Cardiac fibroblast (primary cell): ENCODE measurements at places on chromosomes 2 and 18.
A peak's percentile ranks its signal among the peaks of the same experiment; 100 is the strongest.

GRCh38 chr18:3177902-3178687 is 41.7 kb downstream of the MYOM1 start:
- no peak for DNase-seq

DNA sequence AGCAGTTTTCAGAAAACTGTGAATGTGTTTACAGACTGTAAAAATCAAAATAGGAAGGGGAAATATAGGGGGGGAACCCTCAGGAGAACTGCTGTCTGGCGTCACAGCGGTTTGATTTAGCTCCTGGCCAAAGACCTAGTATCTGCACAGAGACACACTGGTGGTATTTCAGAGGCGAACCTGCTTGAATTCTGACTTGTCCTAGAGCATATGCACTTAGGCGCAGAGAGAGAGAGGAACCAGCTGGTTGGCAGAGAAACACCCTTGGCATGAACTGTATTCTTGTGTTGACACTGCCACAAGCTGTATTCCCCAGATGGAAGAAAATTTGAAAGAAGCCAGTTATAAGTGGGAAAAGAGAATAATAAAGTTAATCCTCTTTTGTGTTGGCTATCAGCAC is 506.5 kb upstream of the NRP2 start:
- DNase-seq, result no peak

DNA sequence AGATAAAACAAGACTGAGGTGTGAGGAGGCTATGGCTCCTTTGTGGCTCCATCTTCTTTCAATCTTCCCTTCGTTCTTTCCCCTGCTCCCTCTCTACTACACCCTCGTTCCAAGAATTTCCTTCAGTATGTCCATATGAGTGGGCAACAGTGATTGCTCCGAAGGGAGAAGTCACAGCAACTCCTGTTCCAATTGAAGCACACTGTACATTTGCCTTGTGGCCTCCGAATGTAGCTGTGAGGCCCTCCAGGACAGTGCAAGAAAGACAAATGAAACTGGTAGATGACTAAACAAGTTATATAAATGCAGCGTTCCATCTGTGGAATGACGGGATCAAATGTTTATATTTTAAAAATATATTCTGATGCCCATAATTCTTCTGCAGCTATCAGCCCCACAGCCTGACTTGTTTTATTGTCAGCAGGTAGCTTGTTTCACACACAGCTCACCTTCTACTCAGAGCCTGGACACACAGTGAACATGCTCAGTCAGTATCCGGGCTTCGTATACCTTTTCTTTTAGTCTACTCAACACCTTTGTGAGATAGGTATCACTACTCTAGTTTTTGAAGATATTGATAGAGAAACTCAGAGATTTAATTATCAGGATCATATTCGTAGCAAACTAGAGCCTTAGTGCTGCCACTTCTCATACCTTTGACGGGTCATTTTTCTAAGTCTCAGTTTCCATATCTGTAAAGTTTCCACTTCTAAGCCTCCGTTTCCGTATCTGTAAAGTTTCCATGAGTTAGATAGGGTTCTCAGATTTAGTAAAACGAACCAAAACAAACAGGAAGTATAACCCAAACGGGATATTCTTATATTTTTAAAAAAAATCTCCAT is 216.7 kb upstream of the STON1 start:
- no peak for DNase-seq

GRCh38 chr2:216694082-216694825 is 1.1 kb downstream of the IGFBP5 start:
- DNase-seq, result peak; percentile 20

DNA sequence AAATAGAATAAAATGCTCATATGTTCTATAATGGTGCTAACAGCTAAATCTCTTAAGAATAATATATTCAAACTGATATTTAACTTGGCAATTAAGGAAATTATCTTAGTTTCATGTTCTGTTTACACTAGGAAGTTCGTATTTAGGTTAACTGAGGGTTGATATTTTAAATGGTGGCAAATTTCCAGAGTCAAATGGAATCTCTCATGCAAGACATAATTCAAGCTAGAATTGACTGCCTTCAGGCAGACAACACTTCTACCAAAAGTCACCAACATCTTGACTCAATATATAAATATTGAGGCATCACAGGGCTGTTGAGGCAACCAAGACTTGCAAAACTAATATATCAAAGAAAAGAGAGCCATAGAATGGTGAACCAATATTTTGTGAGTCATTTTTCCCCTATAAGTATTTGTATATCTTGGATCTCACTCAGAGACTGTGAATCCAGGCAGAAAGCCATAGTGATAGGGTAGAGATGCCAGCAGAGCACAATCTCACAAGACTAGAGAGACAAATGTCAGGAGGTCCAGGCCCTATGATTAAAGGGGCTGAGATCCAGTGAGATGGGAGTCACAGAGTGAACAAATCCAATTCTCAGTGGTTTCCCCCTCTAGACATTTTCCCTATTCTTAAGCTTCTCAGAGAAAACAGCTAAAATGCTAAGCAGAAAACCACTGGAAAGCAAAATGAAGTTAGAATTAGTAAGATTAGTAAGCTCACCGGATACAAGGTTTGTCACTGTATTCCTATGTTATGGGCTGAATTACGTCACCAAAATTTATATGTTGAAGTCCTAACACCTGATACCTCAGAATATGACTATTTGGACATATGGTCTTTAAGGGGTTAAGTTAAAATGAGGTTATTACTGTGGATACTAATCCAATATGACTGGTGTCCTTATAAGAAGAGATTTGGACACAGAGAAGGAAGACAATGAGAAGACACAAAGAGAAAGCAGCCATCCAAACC is 358.2 kb upstream of the UBE2E3 start:
- DNase-seq, result peak; percentile 21

GRCh38 chr2:232927793-232928550 is 57.9 kb downstream of the SNORC start:
- no peak for DNase-seq

GRCh38 chr2:174621323-174621722 is 23.7 kb upstream of the WIPF1 start:
- DNase-seq, result no peak

DNA sequence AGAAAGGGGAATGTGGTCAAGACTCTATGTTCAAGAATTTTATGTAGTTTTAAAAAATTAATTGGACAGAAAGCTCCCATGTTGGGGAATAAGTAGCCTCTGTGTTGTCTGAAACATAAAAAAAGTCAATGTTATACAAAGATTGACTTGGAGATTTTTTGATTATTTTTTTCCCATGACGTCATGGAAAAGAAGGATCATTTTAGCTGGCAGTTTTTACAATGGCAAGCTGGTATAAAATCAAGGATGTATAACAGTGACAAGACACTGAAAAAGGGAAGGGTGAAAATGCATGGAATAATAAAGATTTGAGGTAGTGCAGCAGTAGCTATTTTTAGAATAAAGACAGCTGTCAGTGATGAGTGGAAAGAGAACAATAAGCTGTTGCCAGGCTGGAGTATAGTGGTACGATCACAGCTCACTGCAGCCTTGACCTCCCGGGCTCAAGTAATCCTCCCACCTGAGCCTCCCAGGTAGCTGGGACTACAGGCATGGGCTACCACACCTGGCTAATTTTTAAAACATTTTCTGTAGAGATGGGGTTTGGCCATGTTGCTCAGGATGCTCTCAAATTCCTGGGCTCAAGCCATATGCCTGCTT is 9.2 kb downstream of the SLC39A10 start:
- no peak for DNase-seq

- DNase-seq, result peak; percentile 50
Measured at GRCh38 chr2:134117676-134118075, 136.2 kb upstream of the MGAT5 start.

DNA sequence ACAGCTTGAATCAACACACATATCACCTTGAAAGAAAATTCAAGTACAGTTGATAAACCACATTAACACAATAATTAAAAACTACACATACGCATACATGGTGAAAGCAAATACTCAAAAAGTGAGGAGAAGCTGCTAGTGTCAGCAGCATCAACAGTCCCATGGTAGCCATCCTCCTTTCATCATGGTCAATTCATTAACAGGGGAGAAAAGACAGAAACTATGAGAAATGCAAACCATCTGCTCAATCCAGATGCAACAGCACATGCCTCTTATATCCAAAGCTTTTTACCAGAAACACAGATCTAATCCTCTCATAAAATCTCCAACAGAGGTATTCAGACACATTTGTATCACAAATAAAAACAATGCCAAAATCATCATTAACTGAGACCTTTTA is 81.9 kb upstream of the CHRNA1 start:
- no peak for DNase-seq

DNA sequence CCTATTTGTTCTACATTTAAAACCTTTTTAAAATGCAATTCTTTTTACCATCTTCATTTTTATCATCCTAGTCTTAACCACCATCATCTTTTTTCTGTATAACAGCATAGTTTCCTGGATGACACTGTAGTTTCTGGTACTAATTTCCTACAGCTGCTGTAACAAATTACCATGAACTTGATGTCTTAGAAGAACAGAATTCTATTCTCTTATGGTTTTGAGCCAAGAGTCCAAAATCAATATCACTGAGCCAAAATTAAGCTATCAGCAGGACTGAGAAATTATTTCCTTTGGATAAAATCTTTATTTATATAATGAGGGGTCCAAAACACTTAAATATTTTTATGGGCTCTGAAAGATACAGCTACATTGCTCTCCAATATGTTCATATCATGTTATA is 539.3 kb downstream of the METTL4 start:
- no peak for DNase-seq

DNA sequence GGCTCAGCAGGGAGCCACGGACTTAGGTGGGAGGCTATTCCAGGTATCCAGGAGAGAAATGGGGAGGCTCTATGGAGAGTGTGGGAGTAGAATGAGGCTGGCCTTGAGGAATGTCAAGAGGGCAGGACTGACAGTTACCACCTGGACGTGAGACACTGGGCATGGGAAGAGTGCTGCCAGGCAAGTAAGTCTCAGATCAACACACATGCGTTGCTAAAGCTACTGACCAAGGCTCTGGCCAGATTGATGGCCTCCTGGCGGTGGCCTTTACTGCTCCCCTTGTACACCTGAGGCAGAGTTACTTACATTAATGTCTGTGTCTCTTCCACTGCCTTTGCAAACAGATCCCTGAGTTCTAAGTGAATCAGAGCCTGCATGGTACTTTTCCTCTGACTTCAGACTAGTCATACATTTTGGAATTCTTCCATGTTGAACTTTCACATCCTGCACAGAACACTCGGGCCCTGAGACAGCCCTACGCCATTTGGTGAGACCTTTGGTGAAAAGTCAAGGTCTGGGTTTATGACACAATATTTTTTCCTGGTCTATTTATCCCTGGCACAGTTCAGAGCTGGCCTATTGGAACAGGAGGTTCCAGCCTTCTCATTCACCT is 398.8 kb upstream of the TRIB2 start:
- DNase-seq, result peak; percentile 95

DNA sequence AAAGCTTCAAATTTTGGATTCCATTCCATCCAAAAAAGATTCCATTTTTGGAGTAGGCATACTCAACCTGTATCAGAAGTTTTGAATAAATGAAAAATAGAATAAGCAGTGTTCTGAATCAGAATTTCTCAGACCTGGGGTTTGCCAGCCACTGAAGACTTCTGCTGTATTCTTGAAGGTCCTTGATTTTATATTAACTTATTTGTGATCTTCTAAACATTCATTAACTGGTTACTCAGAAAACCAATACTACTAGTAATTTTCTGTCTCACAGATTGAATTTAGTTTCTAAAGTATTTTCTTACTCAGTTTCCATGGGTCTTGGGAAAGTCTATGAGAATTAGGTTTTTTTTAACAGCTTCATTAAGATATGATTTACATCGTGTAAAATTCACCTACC is 60.9 kb downstream of the RIF1 start:
- no peak for DNase-seq

GRCh38 chr2:55922291-55922907 is 1.2 kb downstream of the EFEMP1 start:
- peak; percentile 76 for DNase-seq

GRCh38 chr2:231397011-231397927 is 1.8 kb downstream of the B3GNT7 start:
- no peak for DNase-seq

GRCh38 chr2:144890828-144891227 is 370.9 kb upstream of the ZEB2 start:
- DNase-seq, result peak; percentile 59

DNA sequence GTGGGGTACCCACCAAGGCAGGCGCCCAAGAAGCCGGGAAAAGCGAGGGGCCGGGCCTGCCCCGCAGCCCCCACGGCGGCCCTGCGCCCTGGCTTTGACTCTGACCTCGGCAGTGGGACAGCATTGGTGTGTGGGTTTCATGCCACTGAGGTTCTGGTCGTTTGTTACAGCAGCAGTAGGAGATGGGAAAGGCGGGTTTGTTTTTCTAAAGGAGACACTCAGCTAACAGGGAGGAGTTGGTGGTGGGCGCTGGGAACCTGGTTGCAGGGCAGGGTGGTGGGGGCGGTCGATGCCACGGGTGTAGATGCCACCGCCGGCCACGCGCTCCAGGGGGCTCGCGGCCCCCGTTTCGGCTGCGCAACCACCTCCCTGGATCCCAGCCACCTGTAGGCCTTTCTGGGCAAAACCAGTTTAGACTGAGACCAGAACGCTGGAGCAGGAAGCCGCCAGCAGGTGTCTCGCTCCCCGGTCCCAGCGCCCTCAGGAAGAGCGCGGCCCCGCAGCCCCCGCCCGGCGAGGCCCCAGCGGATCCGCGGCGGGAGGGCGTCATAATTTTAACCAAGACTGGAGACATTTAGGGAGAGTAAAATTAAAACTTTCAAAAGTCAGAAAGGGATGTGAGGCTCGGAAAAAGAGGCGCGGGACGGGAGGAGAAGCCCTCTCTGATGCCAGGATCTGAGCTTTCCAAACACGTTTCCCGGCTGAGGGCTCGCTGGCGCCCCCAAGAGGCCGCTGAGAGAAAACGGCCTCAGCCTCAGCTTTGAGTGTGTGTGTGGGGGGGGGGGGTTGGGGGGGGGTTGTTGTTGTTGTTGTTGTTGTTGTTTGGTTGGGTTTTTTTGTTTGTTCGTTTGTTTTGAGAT is 17.4 kb downstream of the CIDEA start:
- peak; percentile 85 for DNase-seq

DNA sequence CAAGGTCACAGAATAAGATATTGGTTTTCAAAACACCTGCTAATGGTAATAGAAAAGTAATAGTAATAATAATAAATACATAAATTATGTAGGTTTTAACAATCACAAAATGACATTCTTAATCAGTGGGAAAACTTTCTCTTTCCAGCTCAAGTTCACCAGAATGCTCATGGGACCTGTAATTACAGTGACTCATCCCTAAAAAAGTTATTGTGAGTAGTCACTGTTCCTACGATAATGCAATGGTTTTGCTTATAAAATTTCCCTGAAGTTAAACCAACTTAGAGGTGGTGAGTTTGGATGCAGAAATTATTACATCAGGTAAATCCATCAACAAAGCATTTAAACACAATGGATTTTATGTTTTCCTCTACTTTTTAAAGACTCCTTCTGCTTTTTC is 502.3 kb downstream of the PID1 start:
- DNase-seq, result peak; percentile 92

DNA sequence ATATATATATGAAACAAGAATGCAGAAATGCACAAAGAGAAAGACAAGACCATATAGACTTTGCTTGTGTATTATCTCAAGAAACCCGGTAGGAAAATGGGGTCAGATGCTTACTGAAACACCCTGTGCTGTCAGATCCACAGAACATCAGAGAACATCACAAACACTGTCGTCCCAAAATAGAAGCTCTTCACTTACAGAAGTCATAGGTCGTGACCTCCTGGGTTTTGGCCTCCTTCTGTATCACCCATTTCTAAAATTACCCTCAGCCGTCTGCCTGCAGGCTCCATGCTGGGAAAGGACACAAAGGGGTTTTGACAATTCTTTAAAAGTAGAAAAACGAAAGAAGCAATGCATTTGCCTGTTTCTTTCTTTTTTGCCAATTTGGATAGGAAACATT is 137.9 kb downstream of the PAX3 start:
- no peak for DNase-seq
